PC-9 (cell line): ENCODE measurements at places on chromosomes 12 and 14.

GRCh38 chr12:120488057-120488640 is 7.8 kb upstream of the DYNLL1 start:
- no peaks in the 10 kb centered on the region; the same call in 1 of the 2 replicates for H3K36me3 ChIP-seq
- no peak overlapping the region for H3K4me3 ChIP-seq
- H3K4me1 ChIP-seq = no peaks in the 10 kb centered on the region
- no peak overlapping the region for H3K27ac ChIP-seq
- no peak for DNase-seq
- H3K27me3 ChIP-seq = no peaks in the 10 kb centered on the region

GRCh38 chr12:19220205-19220604 is 90.7 kb downstream of the PLEKHA5 start:
- no peaks in the 10 kb centered on the region for H3K27me3 ChIP-seq
- no peaks in the 10 kb centered on the region for H3K36me3 ChIP-seq
- DNase-seq = no peak
- H3K4me3 ChIP-seq = no peak overlapping the region
- no peaks in the 10 kb centered on the region for H3K4me1 ChIP-seq

DNA sequence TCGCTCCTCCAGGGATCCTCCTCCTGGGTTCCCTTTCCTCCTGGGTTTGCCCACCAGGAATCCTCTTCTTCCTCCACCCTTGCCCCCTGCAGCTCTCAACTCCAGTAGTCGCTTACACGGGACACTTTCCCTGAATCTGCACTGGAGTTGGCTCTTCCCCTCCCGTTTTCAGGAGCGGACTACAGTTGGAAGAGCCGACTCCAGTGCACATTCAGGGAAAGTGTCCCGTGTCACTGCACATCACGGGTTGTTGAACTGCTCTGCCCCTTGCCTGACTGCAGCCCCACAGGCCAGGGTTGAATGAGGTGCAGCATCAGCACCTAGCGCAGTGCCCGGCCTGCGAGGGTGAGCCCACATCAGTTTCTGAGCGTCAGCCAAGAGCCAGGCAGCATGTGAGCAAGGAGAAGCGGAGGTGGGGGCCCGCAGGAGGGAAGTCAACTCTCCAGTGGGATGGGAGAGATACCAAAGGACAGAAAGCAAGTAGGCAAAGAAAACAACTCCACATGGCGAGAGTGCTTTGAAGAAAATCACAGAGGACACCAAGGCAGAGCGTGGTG is 13.1 kb downstream of the RAPGEF3 start:
- DNase-seq = no peak
- H3K27me3 ChIP-seq = no peaks in the 10 kb centered on the region
- H3K27ac ChIP-seq = no peak overlapping the region
- no peaks in the 10 kb centered on the region for H3K36me3 ChIP-seq
- H3K4me3 ChIP-seq = no peak overlapping the region
- H3K4me1 ChIP-seq = peaks cover 13% of the 10 kb centered on the region

- H3K36me3 ChIP-seq = peaks cover 29% of the 10 kb centered on the region; the same call in 1 of the 2 replicates
- H3K4me3 ChIP-seq = no peak overlapping the region
- H3K27ac ChIP-seq = no peak overlapping the region
Measured at GRCh38 chr14:69373104-69373503, 25.0 kb downstream of the ERH start.

- H3K27me3 ChIP-seq = no peaks in the 10 kb centered on the region
- no peak for DNase-seq
- H3K36me3 ChIP-seq = no peaks in the 10 kb centered on the region
- H3K27ac ChIP-seq = no peak overlapping the region
- H3K4me1 ChIP-seq = no peaks in the 10 kb centered on the region
Measured at GRCh38 chr12:92993259-92993658, 64.2 kb upstream of the EEA1 start.

- H3K27ac ChIP-seq = no peak overlapping the region
- H3K4me3 ChIP-seq = no peak overlapping the region
- no peaks in the 10 kb centered on the region for H3K36me3 ChIP-seq
- H3K27me3 ChIP-seq = no peaks in the 10 kb centered on the region
- DNase-seq = no peak
Measured at GRCh38 chr14:87196436-87196835, 796.5 kb downstream of the GALC start.

- peaks cover 25% of the 10 kb centered on the region for H3K27me3 ChIP-seq
- H3K27ac ChIP-seq = no peak overlapping the region
- H3K4me3 ChIP-seq = no peak overlapping the region
- H3K36me3 ChIP-seq = no peaks in the 10 kb centered on the region
- no peak for DNase-seq
Measured at GRCh38 chr12:108210001-108210400, 80.9 kb downstream of the WSCD2 start.

DNA sequence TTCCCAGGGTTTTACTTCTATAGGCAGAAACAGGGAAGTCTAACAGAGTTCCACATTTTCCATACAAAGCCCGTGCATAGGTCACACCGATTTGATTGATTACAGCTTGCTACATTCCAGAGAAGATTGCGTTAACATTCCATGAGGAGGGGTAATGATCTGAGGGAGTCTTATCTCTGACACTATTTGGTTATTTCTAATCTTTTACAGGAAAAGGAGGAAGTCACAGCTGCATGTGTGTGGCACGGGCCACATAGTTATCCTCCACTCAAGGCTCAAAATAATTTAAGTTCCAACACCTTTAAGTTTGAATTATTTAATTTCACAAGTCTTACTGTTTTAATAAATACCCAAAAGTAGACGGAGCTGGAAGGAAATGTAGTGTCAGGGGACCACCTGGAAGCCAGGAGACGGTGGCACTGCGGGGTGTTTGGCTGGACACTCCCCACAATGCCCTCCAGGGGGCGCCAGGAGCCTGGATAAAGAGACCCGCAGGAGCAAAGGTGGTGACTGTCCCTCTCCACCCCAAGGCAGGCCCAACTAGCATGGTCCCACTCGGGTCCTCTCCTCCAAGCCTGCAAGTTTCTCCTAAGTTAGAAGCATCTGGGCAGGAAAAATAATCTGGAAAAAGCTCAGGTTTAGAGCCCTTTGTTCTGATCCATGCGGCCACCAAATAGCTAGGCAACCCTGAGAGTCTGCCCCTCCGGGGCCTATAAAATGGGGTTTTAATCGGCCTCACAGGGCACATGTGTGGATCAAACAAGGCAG is 20.2 kb downstream of the KRT8 start:
- H3K27me3 ChIP-seq = no peaks in the 10 kb centered on the region
- no peak overlapping the region for H3K27ac ChIP-seq
- peaks cover 6% of the 10 kb centered on the region for H3K4me1 ChIP-seq
- H3K4me3 ChIP-seq = no peak overlapping the region
- H3K36me3 ChIP-seq = no peaks in the 10 kb centered on the region
- DNase-seq = no peak

GRCh38 chr14:52988139-52988538 is 37.3 kb upstream of the FERMT2 start:
- no peaks in the 10 kb centered on the region for H3K36me3 ChIP-seq
- no peaks in the 10 kb centered on the region for H3K27me3 ChIP-seq
- H3K4me1 ChIP-seq = no peaks in the 10 kb centered on the region
- no peak overlapping the region for H3K27ac ChIP-seq
- DNase-seq = no peak

- H3K4me3 ChIP-seq = peak overlapping the region; percentile 38; the same call in 1 of the 2 replicates
- peak; percentile 48 for DNase-seq
- H3K27ac ChIP-seq = peak overlapping the region; percentile 90
- peaks cover 48% of the 10 kb centered on the region for H3K4me1 ChIP-seq
- peaks cover 32% of the 10 kb centered on the region for H3K36me3 ChIP-seq
- H3K27me3 ChIP-seq = no peaks in the 10 kb centered on the region
Measured at GRCh38 chr12:45284096-45284901, 68.4 kb downstream of the ANO6 start.

GRCh38 chr12:47079468-47079980 is at the start of the genes AMIGO2 and PCED1B:
Gene AMIGO2 (minus strand): TSS chr12:47079959. CDS start chr12:47079002, 957 bp downstream.
Gene PCED1B (plus strand): TSS chr12:47079621. CDS start chr12:47235064, 155,443 bp downstream.
- no peaks in the 10 kb centered on the region for H3K27me3 ChIP-seq
- H3K4me3 ChIP-seq = peak within 1 kb of the TSS; percentile 96
- peak; percentile 46 for DNase-seq
- peaks cover 50% of the 10 kb centered on the region for H3K4me1 ChIP-seq

DNA sequence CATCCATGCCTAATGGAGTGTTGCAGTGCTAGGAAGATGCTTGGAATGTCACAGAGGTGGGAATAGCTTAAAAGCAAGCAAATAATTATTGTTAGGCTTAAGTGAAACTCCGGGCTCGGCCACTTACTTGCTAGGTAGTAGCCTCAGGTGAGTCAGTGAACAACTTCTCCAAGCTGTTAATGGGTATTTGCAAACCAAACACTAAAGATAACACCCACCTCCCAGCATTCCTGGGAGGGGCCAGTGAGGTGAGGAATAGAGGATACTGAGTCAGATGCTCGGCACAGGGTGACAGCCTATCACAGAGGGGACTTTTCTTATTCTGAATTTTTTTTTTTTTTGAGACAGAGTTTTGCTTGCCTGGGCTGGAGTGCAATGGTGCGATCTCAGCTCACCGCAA is 151.2 kb upstream of the RFLNA start:
- H3K4me3 ChIP-seq = no peak overlapping the region
- no peaks in the 10 kb centered on the region for H3K36me3 ChIP-seq
- no peak for DNase-seq
- no peak overlapping the region for H3K27ac ChIP-seq
- H3K4me1 ChIP-seq = no peaks in the 10 kb centered on the region
- H3K27me3 ChIP-seq = peaks cover 81% of the 10 kb centered on the region

- no peaks in the 10 kb centered on the region for H3K27me3 ChIP-seq
- no peak overlapping the region for H3K27ac ChIP-seq
- H3K4me1 ChIP-seq = 0 out of 2 replicates have a peak, but pooled peaks cover 5% of the 10 kb centered on the region
- H3K36me3 ChIP-seq = no peaks in the 10 kb centered on the region
Measured at GRCh38 chr14:54622192-54622958, 55.4 kb downstream of the SAMD4A start.

- DNase-seq = no peak
- H3K36me3 ChIP-seq = no peaks in the 10 kb centered on the region
- peaks cover 65% of the 10 kb centered on the region for H3K27me3 ChIP-seq
- H3K27ac ChIP-seq = no peak overlapping the region
- no peak overlapping the region for H3K4me3 ChIP-seq
- no peaks in the 10 kb centered on the region for H3K4me1 ChIP-seq
Measured at GRCh38 chr12:130145731-130146130, 16.5 kb upstream of the FZD10 start.

GRCh38 chr12:101714877-101715444 is 17.5 kb downstream of the CHPT1 start:
- DNase-seq = no peak
- H3K4me1 ChIP-seq = no peaks in the 10 kb centered on the region
- no peaks in the 10 kb centered on the region for H3K27me3 ChIP-seq
- no peak overlapping the region for H3K4me3 ChIP-seq
- no peak overlapping the region for H3K27ac ChIP-seq

DNA sequence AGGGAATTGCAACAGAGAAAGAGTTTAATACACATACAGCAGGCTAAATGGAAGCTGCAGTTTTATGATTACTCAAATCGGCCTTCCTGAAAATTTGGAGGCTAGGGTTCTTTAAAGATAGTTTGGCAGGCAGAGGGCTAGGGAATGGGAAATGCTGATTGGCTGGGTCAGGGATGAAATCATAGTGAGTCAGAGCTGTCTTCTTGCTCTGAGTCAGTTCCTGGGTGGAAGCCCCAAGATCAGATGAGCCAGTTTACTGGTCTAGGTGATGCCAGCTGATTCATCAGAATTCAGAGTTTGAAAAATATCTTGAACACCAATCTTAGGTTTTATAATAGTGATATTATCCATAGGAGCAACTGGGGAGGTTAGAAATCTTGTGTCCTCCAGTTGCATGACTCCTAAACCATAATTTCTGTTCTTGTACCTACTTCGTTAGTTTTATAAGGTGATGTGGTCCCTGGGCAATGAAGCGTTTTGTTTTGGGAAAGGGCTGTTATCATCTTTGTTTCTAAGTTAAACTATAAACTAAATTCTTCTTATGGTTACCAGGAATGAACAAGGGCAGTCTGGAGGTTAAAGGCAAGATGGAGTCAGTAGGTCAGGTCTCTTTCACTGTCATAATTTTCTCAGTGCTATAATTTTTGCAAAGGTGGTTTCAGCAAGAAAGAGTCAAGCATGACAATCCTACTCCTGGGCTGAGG is 257.8 kb upstream of the CCDC196 start:
- no peaks in the 10 kb centered on the region for H3K36me3 ChIP-seq
- no peak for DNase-seq
- H3K4me3 ChIP-seq = no peak overlapping the region
- H3K27ac ChIP-seq = no peak overlapping the region
- no peaks in the 10 kb centered on the region for H3K27me3 ChIP-seq

DNA sequence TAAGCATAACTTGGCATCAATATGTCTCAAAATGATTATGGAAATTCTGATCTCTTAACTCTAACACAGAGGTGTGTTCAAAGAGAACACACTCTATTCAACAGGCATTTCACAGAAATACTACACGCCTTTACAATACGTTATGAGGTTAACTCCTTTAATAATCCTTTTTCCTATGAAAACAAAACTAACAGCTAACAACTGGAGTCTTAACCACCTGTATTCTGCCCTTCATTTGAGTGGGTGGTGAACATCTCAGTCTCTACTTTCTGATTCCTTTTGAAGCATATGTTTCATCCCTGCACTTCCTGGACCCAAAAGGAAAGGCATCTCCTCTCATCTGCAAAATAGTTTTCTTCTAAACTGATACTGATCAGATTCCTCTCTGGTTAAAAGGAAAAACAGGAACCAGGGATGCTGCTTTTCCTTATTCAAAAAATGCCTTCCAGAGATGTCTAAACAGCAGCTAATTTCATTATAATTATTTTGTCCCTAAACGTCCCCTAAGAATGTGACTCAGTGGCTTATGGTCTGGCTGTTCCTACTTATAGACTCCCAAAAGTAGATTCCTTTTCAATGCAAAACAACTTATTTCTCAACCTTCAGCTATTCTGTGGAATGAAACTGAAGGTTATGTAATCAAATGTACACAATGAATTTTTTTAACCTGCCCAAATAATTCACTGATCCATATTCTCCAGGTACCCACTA is 24.1 kb downstream of the ITPR2 start:
- no peaks in the 10 kb centered on the region for H3K36me3 ChIP-seq
- H3K27ac ChIP-seq = no peak overlapping the region
- no peak for DNase-seq
- no peaks in the 10 kb centered on the region for H3K27me3 ChIP-seq
- H3K4me3 ChIP-seq = no peak overlapping the region

DNA sequence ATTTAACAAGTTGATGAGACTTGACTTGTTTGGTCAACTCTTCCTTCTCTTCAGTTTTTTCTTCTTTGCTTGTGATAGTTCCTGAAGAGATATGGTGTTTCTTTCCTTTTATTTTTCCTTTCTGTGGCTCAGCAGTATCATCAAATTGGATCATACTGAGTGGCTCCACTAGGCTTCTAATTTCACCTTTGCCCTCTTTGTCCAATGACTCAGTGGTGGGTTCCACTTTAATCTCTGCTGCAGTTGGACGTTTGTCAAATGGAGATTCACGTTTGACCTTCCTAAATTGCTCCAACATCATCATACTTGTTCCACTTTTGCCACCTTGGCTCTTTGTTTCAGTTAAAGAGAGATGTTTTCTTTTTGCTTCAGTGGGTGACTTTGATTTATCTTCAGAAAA is 41.5 kb downstream of the FAM186A start:
- no peak overlapping the region for H3K4me3 ChIP-seq
- DNase-seq = no peak
- no peaks in the 10 kb centered on the region for H3K27me3 ChIP-seq
- H3K36me3 ChIP-seq = no peaks in the 10 kb centered on the region
- H3K4me1 ChIP-seq = no peaks in the 10 kb centered on the region

GRCh38 chr12:93451423-93452158 is 9.8 kb upstream of the UBE2N start:
- no peak for DNase-seq
- no peak overlapping the region for H3K4me3 ChIP-seq
- no peak overlapping the region for H3K27ac ChIP-seq
- no peaks in the 10 kb centered on the region for H3K27me3 ChIP-seq
- no peaks in the 10 kb centered on the region for H3K36me3 ChIP-seq
